ENCODE measurements at places on chromosomes 6 and 20.

GRCh38 chr6:74451953-74452352, 753.9 kb downstream of the COL12A1 start:
- DNase-seq = no peak

DNA sequence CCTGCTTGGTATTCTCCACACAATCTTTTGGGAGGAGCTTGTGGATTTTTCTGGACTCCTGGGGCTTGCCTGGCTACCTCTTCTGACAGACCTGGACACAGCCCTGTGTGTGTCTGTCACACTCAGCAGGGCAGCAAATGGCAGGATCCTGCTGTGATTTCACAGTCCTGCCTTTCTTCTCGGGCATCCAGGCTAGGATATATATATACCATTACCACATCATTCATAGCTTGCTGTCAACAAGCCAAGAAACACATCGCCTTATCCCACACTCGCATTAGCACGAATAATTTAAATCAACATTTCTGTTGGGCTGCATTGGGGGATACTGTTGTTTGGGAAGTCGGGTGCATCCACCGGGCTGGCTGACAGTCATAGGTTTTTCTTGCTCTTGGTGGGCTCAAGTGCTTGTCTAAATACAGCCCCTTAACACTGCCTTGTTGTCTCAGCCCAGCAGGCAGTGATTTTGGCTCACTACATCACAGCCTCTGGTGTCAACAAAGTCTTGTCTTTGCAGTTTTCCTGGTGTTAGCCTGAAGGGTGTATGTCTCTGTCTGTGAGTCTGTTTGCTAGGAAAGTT, 154.9 kb upstream of the FERMT1 start:
- DNase-seq = peak; percentile 89

GRCh38 chr20:61053889-61054288, 198.2 kb upstream of the CDH4 start:
- no peak for DNase-seq

- no peak for DNase-seq
Observed at GRCh38 chr6:28383235-28384142, 16.1 kb downstream of the ZSCAN12 start.

- DNase-seq = no peak
Observed at GRCh38 chr20:39676857-39677391, 714.8 kb downstream of the DHX35 start.

GRCh38 chr6:23412770-23413169, 713.2 kb upstream of the NRSN1 start:
- DNase-seq = no peak

DNA sequence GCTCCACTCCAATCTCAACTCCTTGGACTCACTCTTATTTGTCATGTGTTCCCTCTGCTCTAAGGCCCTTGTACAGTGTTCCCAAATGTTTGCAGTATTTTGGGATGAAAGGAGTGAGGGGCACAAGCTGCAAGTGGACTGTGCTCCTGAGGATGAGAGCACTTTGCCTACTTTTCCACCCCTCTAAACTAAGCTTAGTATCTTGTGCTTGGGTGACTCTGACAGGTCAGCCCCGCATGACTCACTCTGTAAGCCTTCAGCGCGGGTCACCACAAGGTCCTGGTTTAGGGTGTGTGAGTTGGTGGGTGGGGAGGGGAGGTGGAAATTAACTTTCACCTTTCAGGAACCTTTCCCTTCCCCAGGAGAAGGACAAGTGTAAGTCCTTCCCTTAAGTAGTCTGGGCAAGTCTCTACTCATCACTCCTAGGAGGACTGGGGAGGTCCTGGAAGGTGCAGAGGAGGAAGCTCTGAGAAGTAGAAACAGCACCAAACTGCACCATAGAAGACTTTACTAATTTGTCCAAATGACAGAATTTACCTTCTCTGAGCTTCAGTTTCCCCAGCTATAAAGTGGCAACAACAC, 68.8 kb upstream of the EPB41L1 start:
- no peak for DNase-seq

DNA sequence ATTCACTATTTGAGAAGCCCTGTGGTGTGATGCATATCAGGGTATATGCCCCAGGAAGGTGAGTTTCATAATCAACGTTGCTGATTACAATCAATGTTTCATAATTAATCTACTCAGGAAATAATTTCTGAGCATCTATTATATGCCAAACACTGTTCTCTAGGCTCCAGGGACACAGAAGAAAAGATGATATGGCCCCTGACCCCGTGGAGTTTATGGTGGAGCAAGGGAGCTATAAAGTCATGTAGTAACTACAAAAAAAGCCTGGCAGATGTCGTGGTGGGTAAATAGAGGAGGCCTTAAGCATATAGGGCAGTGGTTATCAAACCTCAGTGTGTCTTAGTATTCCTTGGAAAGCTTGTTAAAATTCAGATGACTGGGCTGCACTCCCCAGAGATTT, 40.1 kb upstream of the BCAS1 start:
- DNase-seq = no peak

DNA sequence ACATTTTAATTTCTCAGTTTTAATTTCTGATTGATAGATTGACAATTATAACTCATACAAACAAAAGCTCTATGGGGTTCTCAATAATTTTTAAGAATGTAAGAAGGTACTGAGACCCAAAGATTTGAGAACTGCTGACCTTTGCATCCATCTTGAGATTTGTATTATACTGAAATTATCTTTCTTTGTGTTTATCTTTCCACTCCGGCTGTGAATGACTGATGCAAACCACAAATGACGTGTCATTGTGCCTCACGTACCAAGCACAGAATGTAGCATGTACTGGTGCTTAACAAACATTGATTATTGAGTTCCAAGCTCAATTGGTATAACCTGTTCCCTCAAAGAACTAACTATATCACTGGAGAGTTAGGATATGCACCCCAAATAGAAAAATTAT, 152.1 kb upstream of the SMLR1 start:
- DNase-seq = no peak

GRCh38 chr20:12838261-12838866, 170.4 kb upstream of the SPTLC3 start:
- no peak for DNase-seq

- DNase-seq = no peak
Observed at GRCh38 chr6:142804490-142804889, 140.5 kb downstream of the HIVEP2 start.

DNA sequence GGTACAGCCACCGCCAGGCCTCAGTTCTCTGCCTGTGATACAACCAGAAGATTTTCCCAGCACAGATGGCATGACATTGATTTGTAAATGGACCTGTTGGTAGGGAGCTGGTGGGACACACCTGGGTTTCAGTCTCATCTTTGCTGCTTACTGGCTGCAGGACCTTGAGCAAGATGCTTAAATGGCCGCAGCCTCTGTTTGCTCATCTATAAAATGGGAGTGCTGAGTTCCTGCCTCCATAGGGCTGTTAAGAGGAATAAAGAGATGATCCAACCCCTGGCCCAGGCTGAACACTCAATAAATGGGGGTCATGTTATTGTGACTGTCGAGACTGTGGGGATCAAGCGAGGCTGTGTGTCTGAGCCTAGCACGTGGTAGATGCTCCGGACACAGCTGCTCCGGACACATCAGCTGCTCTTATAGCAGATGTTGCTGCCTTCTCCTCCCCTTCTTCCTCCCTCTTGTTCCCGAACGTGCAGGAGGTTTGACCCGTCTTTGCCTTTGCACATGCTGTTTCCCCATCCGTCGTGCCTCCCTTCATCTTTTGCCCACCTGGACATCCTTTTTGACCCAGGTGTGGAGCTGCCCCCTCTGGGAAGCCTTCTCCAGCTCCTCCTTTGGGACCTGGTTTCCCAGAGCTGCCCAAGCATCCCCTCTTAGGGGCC, 29.2 kb downstream of the DLGAP4 start:
- no peak for DNase-seq

- no peak for DNase-seq
Observed at GRCh38 chr6:94041945-94042709, 622.8 kb upstream of the EPHA7 start.

- no peak for DNase-seq
Observed at GRCh38 chr6:159109391-159109790, 59.8 kb upstream of the FNDC1 start.

- no peak for DNase-seq
Observed at GRCh38 chr6:52183131-52183713, 3.0 kb upstream of the IL17A start.

DNA sequence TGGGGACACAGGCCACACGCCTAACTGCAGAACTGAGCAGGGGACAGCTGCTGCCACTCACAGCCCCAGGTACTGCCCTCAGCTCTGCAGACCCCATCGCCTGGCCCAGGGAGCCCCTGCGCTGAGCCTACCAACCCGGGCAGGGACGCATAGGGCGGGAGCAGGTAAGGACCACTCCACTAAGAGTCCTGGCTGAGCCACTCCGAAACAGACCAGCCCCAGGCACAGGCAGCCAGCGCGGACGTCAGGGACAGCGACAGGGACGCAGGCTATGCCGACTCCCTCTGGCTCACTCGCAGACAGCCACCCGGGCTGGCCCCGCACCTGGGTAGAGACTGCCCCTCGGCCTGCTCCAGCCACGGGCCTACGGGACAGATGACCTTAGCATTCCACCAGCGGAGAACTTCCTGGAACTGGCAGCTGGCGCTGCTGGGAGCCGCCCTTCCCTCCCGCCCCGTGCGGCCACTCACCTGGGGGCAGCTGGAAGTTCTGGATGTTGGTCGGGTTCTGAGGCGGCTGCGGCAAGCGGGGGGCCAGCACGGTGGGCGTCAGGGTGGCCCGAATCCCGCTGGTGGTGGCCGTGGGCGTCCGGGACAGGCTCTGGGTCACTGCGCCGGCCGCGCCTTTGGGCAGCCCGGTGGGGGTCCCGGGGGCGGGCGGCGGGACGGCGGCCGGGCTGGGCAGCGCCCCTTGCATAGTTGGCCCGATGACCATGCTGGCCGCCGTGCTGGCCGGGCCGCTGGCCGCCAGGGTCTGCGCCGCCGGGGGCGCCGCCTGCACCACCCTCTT, 1.5 kb downstream of the TAF4 start:
- DNase-seq = no peak

- DNase-seq = no peak
Observed at GRCh38 chr6:155329460-155330132, 15.3 kb upstream of the TFB1M start.

DNA sequence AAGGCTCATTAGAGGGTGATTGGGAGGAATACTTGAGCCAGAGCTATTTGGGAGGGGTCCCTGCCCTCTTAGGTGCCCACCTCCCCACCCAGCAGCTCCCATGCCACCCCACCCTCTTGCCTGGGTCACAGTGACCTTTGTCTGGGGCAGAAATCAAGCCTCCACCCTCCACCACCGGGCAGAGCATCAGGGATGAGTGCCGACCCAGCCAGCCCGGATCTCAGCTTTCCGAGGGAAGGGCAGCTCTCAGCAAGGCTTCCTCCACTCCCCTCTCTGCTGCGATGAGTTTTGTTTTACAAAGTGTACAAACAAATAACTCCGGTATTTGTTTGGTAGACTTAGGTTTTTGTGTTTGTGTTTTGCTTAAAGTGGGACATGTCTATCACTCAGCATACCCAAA, 136.7 kb upstream of the CST7 start:
- DNase-seq = no peak

Data from NCI-H1417 (cell line).